Heart right ventricle (tissue), 16 donors: ENCODE measurements at places on chromosomes 16 and 17. TPM values are rescaled to one million over a fixed set of nuclear protein-coding genes. Genes with fewer than 3 reads are reported as not detected.

TPSD1 gene
- 0.33 TPM for total RNA-seq

- DNase-seq: no peak
Measured at GRCh38 chr16:85309656-85310587, 197.7 kb upstream of the CIBAR2 start.

TBC1D3I gene
- not detected for total RNA-seq

- no peak for DNase-seq
Measured at GRCh38 chr16:57735755-57736418, at the start of gene KATNB1. KATNB1 (plus strand) TSS chr16:57735770; CDS start chr16:57737244, 1,474 bp downstream.

DNA sequence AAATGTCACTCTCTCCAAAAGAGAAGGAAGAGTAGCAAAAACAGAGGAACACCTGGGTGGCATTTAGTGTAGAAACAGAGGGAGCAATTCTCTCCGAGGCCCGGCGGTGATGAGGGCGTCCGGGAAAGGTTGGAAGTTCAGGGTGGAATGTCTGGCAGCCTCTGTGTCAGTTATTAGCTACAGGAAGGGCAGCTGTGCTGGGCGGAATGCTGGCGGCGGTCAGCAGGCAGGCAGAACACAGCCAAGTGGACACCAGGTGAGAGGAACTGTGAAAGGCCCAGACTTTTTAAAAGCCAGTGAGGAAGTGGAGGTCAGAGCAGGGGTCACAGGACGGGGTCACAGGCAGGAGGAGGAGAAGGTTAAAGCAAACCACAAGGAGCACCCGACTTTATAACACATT lies 238.1 kb downstream of the NTN1 start:
- peak; percentile 70 for DNase-seq

PITPNC1 gene
- total RNA-seq: 12.5 TPM

DNA sequence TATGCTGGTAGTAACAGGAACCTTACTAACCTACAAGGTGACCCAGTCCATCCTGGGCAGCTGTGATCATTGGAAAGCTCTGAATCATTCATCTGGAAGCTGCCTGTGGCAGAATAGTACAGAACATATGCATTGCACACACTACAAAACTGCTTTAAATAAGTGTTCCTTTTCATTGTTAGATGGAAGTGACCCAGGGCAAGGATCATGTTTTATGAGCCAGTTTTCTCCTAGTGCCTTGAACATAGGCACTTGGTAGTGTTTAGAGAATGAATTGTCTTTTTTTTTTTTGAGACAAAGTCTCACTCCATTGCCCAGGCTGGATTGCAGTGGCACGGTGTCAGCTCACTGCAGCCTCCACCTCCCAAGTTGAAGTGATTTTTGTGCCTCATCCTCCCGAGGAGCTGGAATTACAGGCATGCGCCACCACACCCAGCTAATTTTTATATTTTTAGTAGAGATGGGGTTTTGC lies 55.4 kb downstream of the TENT4B start:
- DNase-seq: no peak

GRCh38 chr16:61823326-61823725 lies 212.9 kb downstream of the CDH8 start:
- no peak for DNase-seq

GRAPL gene
- total RNA-seq: 1.9 TPM

DNA sequence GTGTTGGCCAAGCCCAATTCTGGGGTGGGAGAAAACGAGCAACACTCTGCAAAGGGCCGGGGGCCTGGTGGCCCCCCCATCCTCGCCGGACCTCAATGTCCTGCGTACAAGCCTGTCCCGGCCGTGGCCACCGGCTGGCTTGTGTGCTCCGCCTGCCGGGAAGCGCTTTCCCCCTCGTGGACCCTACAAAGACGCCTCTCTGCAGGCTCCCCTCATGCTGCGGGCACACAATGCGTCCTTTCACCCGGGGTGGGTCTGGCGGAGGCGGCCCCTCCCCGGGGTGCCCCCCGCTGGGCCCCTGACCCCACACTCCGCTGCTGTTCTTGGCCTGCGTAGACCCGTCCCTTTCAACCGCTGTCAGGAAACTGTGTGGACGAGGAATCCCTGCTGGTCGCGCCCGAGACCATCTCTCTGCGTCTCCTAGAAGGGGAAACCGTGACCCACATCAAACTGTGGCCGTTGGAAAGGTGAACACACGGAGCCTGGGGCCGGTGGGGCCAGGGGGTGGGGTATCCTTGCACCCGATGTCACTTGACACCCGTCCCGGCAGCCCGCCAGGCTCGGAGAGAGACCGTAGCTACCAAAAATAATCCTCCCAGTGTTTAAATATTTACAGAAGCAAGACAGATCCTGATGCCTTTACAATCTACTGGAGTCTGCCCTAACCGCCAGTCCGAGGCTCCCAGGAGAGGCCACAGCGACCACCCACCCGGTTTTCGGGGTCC lies 43.6 kb downstream of the TBC1D16 start:
- peak; percentile 58 for DNase-seq

GRCh38 chr16:30920891-30921290 lies 2.5 kb upstream of the FBXL19 start:
- no peak for DNase-seq

GRCh38 chr16:66845080-66845410 lies 831 bp downstream of the CA7 start:
- DNase-seq: no peak

- DNase-seq: no peak
Measured at GRCh38 chr17:51740531-51740930, 418.0 kb downstream of the CA10 start.

DNA sequence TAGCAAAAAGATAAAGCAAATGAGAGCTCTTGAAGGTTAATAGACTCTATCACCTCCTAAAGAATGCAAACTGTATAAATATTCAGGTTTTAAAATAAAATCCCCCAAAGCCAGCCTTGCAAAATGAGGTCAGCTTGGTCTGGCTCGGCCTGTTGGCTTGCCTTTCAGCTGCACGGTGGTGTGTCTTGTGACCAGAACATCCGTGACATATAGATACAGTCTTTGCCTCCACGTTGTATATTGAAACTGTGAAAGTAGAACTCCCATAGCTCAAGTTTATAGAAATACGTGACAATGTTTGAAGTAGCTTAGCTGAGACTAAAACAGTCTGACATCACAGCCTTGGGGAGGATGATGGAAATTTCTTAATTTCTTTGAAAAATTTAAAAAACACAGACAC lies 236.6 kb upstream of the MYOCD start:
- DNase-seq: no peak

- DNase-seq: no peak
Measured at GRCh38 chr17:50904518-50905459, 38.6 kb upstream of the TOB1 start.

- DNase-seq: no peak
Measured at GRCh38 chr17:15513058-15513791, 45.8 kb upstream of the CDRT4 start.

DNA sequence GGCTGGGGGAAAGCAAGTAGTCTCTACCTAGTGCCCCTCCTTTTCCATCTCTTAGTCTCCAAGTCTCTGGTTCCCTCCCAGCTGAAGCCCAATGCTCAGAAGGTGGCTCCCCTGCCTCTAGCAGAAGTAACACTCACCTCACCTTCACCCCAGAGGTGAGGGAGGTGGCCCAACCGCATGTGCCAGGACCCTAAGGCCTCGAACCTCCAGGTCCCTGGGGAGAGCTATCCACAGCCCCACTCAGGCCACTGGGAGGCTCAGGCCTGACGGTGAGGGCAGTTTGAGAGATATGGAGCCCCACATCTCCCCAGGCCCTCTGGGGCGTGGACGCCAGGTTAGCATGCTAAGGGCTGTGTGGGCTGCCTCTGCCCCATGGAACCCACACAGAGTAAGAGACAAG lies 5.8 kb downstream of the CBLN1 start:
- DNase-seq: no peak

GRCh38 chr16:80463326-80463725 lies 77.5 kb upstream of the DYNLRB2 start:
- no peak for DNase-seq

- DNase-seq: no peak
Measured at GRCh38 chr16:56747486-56748045, 17.6 kb downstream of the NUP93 start.

DNA sequence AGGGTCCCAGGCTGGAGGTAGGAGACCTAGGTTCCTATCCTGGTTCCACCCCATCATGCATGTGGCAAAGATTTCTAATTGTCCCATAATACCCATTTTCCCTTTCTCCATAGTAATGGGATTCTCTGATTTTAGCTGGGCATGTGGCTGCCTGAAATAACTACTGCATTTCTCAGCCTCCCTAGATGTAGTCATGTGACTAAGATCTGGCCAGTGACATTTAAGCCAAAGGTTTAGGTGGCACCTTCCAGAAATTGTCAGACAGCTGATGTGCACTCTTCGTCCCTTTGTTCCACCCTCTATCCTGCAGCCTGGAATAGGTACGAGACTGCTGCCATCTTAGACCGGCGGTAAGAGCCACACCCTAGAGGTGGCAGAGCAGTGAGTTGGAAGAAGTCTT lies 8.2 kb downstream of the NXPH3 start:
- no peak for DNase-seq

DNA sequence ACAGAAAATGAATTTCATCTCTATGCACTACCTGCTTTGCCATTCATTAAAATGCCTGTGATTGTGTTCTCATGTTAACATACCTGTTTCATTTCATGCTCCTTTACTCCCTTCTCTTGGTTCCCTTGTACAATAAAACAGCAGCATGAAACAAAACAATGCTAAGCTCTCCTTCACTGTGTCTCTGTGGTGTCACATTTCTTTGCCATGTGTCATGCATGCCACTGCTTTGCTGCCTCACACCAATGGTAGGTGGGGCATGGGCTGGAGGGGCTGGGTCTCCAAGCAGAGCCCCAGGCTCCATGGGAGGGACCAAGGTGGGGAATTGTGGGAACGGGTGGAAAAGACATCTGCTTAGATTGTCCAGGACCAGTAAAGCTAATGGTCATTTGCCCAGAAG lies 83.6 kb downstream of the RGS9 start:
- no peak for DNase-seq
